ENCODE measurements at places on chromosomes 11 and 22.

DNA sequence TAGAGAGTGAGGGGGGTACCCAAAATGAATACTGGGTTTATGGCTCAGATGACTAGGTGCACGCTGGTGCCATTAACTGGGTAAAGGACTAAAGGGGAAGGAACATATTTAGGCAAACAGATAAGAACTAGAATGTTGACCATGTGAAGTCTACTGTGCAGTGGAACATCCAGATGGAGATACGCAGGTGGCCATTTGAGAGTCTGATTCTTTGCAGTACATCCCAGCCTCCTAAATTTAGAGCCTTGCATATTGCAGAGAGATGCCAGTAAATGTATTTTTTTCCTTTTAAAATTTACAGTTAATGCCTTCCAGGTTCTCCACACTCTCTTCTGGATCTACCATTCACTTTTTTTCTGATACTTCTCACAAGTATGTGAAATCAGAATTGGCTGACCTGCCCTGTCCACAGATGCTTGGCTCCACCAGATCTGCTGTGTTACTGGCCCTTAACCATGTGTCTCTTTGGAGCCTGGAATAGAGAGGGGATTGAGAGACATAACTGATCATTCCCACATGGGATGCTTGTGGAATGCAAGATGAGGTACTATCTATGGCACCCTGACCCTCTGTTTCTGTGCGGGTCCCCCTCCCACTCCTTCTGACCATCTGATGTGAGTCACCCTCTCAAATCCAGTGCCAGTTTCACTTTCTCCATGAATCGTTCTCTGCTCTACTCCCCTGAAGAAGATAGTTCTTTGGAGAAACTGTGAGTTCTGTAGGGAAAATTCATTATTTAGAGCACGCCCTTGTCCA, 77.0 kb upstream of the NCAM1 start:
- no peak for DNase-seq

DNA sequence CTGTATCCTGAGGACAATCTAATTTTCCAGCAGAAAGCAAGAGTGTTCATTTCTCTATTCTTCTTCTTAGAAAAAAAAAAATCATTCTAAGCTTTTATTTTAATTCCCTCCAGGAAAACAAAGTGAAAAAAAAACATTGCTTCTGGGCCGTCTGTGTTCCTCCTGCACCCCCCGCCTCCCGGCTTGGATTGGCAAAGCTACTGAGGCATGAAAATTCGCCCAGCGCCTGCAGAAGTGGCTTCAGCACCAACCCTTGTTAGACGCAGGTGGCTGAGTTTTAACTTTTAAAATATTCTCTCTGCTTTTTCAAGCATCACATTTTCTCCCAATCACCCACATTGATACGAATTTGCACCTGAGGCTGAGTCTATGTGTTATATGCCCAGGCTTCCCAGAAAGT, 401.6 kb downstream of the BRD1 start:
- no peak for DNase-seq

GRCh38 chr11:8832571-8833260, 78.3 kb upstream of the AKIP1 start:
- peak; percentile 74 for DNase-seq

- no peak for DNase-seq
Measured at GRCh38 chr11:1289211-1289935, 20.1 kb downstream of the TOLLIP start.

DNA sequence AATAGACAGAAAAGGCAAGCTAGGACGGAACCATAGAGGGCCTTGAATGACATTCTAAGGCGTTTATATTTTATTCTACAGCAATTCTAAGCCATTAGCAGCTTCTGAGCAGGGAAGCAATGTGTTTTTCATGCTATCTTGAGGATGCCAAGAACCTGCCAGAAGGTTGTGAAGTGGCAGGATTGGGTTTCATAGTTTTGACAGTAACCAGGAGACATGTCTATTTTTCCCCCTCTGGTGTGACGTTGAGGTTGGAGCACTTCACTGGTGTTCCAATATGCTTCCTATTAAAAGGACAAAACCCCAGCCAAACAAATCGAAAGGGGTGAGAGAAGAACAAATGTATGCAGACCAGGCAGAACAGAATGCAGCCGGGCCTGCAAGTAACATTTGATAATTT, 148.2 kb downstream of the SPATA19 start:
- no peak for DNase-seq

GRCh38 chr22:50274311-50274710, 4.1 kb upstream of the MAPK11 start:
- peak; percentile 64 for DNase-seq

- DNase-seq = no peak
Measured at GRCh38 chr11:102220728-102221467, 96.4 kb upstream of the BIRC3 start.

DNA sequence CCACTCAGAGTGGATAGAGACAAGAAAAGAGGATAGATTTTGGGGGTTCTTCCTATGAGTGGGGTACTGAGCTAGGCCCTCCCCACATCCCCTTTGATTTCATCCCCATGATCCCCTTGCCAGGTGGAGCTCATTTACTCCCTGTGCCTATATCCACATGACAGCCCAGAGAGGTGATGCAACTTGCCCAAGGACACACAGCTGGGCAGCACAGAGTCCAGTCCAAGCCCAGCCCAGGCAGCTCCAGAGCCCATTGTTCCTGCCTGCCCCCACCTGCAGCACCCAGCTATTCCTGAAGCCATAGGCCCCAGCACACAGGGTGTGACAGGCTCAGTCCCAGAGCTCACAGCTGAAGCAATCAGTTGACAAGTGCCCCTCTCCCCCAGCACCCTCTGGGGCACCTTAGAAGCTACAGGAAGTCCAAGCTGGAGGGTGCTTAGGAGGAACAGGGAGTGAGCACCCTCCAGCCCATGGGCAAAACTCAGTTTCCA, 41.7 kb downstream of the SHISAL1 start:
- DNase-seq = no peak

- DNase-seq = no peak
Measured at GRCh38 chr11:11010624-11011127, 152.8 kb upstream of the ZBED5 start.

- DNase-seq = no peak
Measured at GRCh38 chr11:66064571-66064970, 5.5 kb upstream of the PACS1 start.

DNA sequence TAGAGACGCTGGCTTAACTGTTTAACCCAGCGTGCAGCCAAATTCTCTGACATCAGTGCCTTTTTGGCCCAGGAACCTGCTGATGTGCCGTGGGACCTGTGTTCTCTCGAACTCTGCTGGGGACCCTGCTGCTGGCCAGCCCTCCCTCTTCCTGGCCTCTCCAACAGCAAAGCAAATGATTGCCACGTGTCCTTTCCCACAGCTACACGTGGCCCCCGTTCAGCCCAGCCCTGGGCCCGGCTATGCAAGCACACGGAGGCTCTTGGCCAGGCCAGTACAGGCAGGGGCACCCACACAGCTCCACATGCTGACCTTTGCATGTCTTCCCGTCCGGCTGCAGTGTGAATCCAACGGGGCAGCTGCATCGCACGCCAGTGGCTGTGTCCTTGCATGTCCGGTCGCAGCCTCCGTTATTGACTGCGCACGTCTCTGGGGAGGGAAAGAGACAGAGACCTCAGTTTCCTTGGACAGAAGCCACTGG, 51.6 kb upstream of the TTLL12 start:
- no peak for DNase-seq

DNA sequence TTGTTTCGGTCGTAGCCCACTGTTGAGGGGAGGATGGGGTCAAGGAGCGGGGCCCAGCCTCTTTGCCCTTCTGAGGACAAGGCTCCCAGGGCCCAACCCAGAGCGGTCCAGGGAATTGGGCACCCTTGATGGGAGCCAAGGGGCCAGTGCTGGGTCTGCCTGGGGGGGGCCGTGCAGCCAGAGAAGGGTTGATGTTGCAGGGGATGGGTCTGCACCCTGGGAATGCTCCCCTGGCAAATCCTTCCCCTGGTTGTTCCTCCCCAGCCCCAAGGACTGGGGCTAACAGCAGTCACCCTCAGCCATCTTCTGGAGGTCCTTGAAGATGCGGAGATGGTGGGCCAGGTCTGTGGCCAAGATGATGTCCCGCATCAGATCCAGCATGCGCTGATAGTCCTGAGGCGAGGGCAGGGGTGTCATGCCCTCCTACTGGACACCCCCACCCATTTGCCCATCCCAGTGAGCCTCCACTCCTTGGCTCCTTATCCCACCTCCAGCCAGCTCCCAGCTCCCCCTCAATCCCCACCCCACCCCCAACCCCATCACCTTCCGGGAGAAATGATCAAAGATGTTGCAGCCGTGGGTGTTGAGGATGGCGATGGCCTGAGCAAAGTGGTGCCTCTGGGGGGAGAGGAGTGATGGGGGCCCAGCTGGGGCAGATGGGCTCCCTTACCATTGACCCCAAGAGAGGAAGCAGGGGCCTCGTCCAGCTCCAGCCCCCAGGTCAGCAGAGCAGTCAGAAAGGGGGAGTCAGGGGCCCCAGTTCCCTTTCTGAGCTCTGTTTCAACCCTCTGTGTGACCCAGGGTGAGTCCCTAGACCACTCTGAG, 95.0 kb downstream of the PDE2A start:
- DNase-seq = no peak

DNA sequence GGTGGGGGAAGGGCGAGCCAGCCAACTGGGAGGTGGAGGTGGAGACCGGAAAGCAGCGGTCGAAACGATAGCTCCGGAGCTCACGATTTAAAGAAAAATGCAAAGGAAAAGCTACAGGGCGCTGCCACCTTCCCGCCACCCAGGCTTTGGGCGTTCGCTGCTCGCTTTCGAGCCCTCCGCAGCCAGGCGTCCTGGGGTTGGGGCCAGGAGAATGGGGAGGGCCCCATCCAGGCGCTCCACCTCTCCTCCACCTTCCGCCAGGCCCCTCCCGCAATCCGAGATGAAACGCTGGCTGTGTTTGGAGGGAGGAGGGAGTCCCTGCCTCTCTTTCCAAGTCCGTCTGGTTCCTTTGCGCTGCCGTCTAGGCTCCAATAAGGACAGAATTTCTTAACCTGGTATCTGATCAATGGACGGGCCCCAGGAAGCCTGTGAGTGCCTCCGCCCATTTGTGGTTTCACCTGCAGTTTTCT, 483 bp upstream of the ABTB2 start:
- DNase-seq = no peak

GRCh38 chr11:72951193-72951592, 137.0 kb downstream of the ATG16L2 start:
- no peak for DNase-seq

DNA sequence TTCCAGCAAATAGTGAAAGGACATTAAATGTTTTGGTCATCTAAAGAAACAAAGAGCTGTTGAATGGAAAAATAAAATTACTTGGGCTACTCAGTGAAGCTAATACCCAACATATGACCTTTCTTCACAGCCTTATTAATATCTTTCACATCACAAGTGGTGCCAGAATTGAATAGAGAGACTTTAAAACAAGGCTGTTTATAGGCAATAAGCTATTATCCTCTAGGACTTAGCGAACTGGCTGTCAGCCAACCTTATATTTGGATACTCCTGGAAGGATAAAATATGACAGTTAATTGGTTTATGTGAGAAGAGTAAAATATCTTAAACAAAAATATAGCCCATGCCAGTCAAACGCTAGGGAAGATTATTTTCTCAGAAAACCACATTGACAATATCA, 225.5 kb upstream of the BLID start:
- DNase-seq = no peak

GRCh38 chr11:58829786-58830185, 14.7 kb downstream of the GLYATL2 start:
- DNase-seq = no peak

DNA sequence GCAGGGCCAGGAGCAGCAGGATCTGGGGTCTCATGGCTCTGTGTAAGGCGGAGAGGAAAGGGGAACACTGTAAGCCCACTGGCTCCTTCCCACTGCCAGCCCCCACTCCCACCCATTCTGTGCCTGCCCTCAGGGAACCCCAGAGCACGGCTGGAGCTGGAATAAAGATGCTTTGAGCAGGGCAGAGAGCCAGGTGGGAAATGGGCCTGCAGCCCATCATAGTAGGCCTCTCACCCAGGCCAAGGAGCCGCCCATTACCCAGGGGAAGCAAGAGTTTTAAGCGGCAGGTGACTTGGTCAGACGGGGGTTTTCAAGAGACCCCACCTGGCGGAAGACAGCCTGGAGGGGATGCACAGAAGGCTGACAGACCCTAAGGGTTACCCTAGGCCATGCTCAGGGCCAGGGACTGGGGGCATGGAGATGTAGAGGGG, 4.6 kb downstream of the LRRC32 start:
- DNase-seq = no peak

- DNase-seq = no peak
Measured at GRCh38 chr11:95977534-95978174, 53.7 kb upstream of the MTMR2 start.

DNA sequence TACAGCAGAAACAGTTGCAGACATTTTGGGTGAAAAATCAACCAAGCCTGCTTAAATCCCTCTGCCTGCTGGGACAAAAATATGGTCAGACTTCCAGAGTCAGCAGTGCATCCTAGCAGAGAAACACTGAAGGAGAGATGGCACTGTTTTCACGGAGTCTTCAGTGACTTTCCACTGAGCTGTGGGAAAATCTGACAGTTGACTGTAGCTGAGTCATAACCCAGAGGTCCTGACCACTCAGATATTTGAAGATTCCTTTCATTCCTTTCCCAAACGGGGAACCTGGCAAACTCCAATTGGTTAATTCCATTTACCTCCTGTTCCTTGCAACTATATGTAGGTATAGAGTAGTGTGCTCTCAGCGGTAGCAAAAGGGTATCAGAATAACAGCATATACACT, 20.9 kb upstream of the UPB1 start:
- DNase-seq = no peak

GRCh38 chr22:39135092-39135896, 17.2 kb downstream of the CBX7 start:
- DNase-seq = peak; percentile 74

DNA sequence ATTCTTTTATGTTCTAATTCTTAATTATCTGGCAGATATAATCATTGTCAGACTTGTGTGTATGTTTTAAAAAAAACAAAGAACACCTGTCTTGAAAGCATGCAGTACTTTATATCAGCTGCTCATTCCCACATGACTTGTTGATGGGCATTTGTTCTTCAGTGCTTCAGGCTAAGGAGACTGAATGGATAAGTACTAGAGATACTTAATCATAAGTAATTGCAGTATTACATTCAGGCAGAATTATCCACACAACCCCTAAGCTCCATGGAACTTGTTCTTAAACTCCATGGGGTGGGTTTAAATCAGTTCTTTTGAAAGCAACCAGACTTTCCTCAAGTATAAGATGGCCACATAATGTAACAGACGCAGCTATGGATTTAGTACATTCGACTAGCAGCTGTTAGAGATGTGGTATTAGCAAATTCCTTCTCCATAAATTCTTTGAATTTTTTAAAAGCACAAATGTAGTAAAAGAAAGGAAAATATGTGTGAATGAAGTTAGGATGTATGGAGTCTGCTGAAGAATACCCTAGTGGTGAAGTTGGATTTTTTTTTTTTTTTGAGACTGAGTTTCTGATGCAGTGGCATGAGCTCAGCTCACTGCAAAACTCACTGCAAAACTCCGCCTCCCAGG, 3.0 kb downstream of the JAM3 start:
- no peak for DNase-seq

DNA sequence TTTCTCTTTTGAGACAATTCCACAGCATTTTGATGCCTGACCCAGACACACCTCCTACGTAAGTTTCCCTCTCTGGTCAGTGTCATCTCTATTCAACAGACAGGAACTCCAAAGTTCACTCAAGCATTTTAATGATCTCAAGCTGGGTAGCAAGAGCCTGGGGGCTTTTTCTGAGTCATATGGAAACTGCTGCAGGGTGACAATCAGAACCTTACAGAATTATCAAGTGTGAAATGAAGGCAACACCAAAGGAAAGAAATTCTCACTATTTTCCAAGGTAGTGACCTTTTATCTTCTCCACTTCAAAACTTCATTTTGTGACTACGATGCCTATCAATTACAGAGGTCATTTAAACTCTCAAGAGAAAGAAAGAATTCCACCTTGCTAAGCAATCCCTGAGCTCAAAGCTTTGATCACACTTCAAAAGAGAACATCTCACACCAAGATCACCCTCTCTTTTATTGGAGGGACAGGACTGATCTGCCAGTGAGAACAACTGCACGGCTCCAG, 229.0 kb upstream of the ZC3H12C start:
- DNase-seq = peak; percentile 72
